ENCODE measurements at places on chromosomes 2 and 18. TPM values are rescaled to one million over a fixed set of nuclear protein-coding genes. Genes with fewer than 3 reads are reported as not detected.

- H3K27me3 ChIP-seq = no peaks in the 10 kb centered on the region
- H3K4me3 ChIP-seq = no peak overlapping the region
Observed at GRCh38 chr2:24909555-24910177, 10.4 kb downstream of the ADCY3 start.

DNA sequence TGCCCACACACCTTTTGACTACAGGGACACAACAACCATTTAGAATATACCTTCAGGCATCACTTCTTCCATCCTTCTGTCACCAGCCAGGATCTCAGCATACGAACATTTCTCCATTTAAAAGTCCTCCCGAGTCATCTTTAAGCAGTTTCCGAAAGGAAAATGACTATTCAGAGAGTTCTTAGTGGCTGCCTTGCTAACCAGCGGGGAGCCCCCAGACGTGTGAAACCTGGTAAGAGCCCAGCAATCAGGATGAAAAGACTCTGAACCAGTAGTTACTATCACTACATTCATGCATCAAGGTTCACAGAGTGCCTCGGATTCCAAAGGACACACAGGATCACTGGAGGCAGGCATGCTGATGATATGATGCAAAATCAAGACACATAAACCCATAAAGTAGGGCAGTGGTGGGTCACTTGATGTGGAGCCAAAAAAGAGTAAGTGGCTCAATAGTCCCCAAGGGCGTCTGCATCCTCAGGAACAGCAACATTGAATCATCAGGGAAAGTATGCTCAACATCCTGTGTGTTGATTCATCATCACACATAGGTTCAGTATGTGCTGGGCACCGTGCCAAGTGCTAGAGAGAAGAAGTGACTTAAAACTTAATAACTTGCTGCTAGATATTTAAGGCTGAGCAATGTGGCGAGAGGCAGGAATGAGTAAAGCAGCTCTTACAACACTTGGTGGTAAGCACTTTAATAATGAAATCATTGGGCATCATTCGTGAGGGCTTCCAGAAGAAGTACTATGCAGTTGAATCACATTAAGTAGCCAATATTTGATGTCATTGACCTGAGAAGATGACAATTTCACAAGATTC is 4.4 kb downstream of the CCL20 start:
- H3K4me3 ChIP-seq = no peak overlapping the region
- no peaks in the 10 kb centered on the region for H3K36me3 ChIP-seq
- peak; percentile 85 for DNase-seq
- H3K27me3 ChIP-seq = no peaks in the 10 kb centered on the region
- H3K4me1 ChIP-seq = no peaks in the 10 kb centered on the region

DNA sequence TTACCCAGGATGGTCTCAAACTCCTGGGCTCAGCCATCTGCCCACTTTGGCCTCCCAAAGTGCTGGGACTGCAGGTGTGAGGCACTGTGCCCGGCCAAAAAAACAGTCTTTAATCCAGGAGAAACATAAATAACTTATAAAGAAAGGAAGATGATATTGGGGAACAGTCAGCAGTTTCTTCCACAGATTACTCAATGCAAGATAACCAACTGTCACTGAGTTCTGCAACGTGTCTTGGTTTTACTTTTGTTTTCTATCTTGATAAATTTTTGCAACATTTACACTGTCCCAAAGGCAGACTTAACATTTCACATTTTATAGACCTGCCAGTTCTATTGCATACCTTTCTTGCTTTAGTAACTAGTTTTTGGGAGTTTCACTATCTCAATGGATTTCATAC is 71.1 kb downstream of the ANKRD44 start:
- H3K4me3 ChIP-seq = no peak overlapping the region
- H3K27me3 ChIP-seq = no peaks in the 10 kb centered on the region
- DNase-seq = no peak

DNA sequence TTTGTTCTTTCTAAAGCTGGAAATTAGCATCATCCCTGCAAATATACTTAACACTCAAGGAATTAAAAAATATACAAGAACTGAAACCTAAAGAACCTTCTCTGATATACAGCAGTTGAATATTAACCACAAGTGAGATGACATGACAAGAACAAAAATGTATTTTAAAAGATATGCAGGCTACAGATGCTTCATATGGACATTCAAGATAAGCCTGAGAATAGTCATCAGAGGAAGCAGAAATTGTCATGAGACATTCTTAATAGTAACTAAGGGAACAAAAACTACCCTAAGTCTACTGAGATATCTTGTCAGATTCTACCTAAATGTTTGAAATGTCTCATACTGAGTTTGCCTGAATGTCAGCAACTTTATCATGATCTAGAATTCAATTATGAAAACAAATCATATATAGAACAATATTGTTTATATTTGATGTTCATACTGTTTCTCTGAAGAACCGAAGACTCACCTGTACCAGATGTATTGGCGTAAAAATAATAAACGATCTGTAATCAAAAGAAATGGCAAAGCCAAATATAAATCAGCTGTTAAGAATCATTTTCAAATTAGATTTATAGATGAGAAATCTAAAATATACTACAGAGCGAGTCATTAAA is 4.7 kb downstream of the NBAS start:
- no peaks in the 10 kb centered on the region for H3K27me3 ChIP-seq
- DNase-seq = no peak
- peaks cover 7% of the 10 kb centered on the region for H3K36me3 ChIP-seq
- H3K27ac ChIP-seq = no peak overlapping the region

DNA sequence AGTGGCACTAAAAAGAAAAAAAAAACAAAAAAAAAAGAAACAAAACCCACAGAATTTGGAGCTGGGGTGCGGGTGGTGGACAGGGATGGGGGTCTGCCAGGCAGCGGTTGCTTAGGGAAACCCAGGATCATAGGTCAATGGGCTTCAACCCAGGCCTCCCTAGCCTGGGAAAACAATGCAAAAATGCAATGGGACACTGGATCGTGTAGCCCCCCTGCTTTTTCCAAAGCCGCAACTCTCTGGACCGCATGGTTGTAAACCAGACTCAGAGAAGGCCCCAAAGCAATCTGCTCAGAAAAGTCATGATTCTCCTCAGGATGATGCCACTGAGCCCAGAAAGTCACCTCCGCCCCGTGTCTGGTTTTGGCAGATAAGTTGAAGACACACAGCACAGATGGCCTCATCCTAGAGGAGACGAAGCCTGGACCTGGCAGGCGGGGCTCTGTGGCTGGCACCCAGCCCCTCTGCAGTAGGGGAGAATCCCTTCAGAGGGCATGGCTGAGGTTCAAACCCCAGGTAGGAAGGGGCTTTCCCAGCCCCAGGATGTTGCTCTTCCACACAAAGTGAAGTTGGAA is 5.1 kb downstream of the DLX2 start:
- DNase-seq = no peak
- H3K27ac ChIP-seq = no peak overlapping the region
- no peaks in the 10 kb centered on the region for H3K4me1 ChIP-seq
- peaks cover 91% of the 10 kb centered on the region for H3K27me3 ChIP-seq
- H3K4me3 ChIP-seq = no peak overlapping the region

The CHRNA1 gene
- total RNA-seq = not detected

The HOXD12 gene
- not detected for total RNA-seq

The GPC1 gene
- 22.3 TPM for total RNA-seq
